ENCODE measurements at places on chromosomes 13 and 19. TPM values are rescaled to one million over a fixed set of nuclear protein-coding genes. Genes with fewer than 3 reads are reported as not detected.

RFXAP gene
- polyA plus RNA-seq = 13.4 TPM

ZIC2 gene
- 0.29 TPM for polyA plus RNA-seq

DNA sequence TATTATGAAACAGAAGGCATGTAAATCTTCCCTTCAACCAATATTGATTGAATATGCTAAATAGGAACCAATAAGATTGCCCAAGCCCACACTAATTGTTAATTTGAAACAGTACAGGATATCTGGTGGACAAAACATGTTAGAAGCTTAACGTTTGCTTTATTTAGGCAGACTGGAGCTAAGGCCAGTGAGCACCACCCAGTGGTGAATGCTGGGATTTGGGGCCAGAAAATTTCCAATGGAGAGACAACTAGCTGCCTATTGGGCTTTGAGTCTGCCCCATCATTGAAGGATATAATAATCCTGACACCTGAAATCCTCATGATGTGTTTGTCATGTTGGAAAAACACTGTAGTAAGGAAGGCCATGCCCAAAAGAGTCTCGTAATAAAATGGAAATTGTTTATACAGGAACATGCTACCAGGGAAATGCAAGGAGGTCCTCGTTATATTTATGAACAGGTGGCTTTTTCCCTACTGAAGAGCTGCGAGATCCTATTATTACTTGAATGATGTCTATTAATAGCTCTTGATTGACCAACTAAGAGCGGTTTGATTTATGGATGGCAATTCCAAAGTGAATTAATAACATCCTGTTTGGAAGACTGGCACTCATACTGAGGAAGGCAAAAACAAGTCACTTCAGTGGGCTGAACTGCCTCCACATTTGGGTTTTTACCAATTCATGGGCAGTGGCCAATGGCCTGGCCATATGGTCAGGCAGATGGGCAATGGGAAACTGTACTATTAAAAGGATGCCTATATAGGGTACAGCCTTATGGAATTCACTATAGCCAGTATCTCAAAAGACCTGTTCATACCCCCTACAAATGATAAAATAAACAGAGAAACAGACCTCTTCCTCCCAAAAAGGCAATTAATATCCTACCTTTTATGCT, 8.7 kb downstream of the SIGLECL1 start:
- peak; percentile 34 for DNase-seq

DNA sequence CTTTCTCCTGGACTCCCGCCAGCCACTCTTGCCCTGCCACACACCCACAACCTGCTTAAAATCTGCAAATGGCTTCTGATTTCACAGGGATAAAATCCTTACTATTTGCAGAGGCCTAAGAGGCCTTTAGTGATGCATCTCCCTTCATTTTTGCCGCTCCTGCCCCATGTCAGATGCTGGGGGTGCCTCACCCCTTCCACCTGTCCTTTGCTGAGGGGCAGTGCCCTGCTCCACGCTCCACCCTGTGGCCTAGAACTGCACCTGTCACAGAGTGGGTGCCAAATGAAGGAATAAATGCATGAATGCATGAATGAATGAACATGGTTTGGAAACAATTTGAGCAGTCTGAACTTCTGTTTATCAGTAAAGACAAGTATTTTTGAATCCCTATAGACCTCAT, 34.1 kb upstream of the UQCRFS1 start:
- no peak for DNase-seq

MAG gene
- 5.3 TPM for polyA plus RNA-seq

DNA sequence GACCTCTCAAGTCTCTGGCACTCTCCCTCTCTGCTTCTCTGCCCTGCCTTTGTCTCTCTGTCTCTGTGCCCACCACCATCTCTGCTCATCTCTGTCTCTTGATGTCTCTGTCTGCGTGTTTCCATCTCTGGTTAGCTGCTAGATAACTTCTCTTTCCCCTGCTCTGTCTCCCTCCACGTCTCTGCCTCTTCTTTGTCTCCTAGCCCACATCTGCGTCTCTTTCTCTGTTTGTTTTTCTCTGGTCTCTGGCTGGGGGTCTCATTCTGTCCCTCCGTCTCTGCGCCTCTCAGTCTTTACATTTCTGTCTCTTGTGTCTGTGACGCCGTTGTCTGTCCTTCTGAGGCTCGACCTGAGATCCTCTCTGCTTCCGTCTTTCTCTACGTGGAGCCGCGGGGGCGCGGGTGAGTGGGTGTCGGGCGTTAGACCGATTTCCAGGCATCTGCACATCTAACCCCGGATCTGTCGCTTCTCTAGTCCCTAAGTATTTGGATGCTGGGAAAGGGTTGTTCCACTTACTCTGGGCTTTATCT, 386 bp downstream of the GIPR start:
- no peak for DNase-seq

KCNRG gene
- polyA plus RNA-seq = 3.0 TPM

DNA sequence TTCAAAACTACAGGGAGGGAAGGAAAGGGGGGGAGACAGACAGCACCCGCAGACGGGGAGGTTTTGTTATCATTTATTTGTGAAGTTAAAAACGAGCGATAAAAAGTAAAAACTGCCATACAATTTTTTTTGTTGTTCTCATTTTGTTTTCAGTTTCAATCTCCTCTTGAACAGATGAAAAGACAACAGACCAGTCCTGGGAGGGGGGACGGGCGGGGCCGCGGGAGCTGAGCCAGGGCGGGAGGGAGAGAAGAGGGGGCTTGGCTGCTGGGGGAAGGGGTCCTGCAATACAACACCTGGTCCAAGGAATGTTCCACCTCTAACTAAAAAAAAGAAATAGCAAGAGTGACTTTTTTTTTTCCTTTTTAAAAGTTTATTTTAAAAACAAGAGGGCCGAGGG, 11.3 kb downstream of the KHSRP start:
- DNase-seq = no peak

GRCh38 chr19:3335431-3336350, 30.7 kb upstream of the NFIC start:
- DNase-seq = no peak

ZNF583 gene
- 9.6 TPM for polyA plus RNA-seq

DNA sequence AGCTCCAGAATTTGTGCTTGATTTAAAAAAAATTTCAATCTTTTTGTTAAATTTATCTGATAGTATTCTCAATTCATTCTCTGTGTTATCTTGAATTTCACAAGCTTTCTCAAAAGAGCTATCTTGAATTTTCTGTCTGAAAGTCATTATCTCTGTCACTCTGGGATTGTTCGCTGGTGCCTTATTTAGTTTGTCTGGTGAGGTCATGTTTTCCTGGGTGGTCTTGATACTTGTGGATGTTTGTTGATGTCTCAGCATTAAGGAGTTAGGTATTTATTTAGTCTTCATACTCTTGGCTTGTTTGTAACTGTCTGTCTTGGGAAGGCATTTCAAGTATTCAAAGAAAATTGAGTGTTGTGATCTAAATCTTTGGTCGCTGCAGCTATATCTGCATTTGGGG, 106.3 kb downstream of the TNFSF13B start:
- DNase-seq = no peak

GRCh38 chr13:67860315-67860714, 630.2 kb upstream of the PCDH9 start:
- no peak for DNase-seq

DNA sequence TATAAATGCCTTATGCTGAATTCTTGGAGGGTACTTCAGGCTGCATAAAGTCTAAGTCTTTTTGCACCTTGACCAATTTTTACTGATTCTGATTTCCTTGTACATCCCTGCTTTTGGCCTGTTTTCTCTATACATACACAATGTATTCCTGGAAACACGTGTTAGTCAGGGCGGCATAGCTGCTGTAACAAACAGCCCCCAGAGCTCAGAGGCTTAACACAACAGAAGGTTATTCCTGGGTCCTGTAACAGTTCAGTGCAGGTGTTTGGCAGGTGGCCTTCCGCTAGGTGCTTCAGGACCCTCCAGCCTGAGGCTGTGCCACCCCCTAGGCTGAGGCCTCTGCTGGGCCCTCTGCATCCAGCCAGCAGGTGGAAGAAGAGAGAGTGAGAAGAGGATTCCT, 82.9 kb downstream of the ZAR1L start:
- DNase-seq = no peak

DLL3 gene
- polyA plus RNA-seq = 0.96 TPM

- DNase-seq = no peak
Observed at GRCh38 chr13:55069746-55070145, 2041.1 kb downstream of the OLFM4 start.

DNA sequence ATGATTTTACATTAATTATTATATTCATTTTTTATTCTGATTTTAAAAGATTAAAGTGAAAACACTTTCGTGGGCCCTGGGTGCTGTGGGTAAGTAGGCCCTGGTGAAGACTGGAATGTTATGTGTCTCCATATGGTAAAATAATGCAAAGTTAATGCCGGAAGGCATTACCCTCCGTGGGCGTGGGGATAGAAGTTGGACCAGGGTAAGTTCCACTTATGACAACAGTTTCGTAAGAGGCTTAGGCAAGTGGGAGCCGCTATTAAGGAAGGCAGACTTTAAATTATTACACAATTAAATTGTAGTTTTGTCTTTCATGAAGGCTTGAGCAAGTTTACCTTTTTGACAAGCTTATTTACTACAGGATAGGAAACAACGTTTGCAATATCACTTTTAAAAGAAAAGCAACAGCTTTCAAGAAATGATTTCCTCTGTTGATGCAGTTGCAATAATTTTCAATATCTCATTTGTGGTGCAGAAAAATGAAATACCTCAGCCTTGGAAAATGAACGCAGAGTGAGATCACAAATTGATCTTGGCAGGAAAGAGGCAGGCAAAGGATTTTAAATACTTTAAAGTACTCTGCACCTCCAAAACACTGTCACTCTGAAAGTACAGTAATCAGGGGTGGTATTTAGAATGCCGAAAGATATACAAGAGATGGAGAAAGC, 310.6 kb downstream of the DCT start:
- no peak for DNase-seq

DNA sequence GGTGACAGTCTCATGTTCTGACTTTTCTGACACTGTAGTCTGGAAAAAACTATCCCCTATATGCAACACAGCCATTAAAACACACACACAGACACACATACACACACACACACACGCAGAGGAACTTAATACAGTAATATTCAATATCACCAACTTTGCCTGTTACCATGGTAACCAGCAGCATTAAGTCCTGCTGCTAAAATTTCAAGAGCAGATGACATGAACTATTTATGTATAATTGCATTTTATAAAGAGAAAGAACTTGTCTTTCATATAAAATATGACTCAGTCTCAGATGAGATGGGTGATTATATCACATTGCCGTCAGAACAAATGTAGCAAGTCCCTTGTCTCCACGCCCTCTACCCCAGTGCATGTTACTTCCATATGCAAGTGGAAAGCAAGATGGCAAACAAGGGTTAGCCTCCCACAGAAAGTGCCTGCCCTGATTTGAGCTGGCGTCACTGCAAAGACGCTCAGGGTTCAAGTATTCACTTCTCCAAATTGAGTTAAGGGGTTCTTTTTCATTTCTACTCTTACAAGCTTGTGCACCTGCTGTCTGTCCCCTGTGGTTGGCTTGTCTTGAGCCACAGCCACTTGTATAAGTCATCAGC, 576.8 kb downstream of the UQCRFS1 start:
- DNase-seq = no peak

DNA sequence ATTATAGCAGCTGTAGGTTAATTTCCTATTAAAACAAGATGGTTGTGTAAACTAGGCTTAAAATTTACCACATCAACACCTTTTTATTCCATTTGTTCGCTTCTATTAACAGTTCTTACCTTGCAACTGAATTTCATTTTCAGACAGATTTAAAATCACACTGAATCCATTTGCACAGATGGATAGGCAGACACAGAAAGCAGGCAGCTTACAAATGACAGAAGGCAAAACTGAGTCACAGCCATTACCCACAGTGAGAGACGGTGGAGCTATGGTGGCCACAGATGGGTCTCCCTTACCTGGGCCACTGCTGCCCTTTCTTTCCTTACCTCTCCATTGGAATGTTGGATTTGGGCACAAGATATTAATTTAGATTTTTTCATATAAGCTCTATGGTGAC, 1567.8 kb upstream of the SLC10A2 start:
- no peak for DNase-seq

ERVV-1 gene
- not detected for polyA plus RNA-seq

ZIC5 gene
- polyA plus RNA-seq = 0.06 TPM

- DNase-seq = no peak
Observed at GRCh38 chr13:110894086-110894485, 20.8 kb downstream of the ANKRD10 start.

MICOS13 gene
- 58.5 TPM for polyA plus RNA-seq

PPP1R37 gene
- 37.5 TPM for polyA plus RNA-seq

EFNA2 gene
- 2.2 TPM for polyA plus RNA-seq

ZNF845 gene
- 9.8 TPM for polyA plus RNA-seq

HSH2D gene
- 0.28 TPM for polyA plus RNA-seq

DNA sequence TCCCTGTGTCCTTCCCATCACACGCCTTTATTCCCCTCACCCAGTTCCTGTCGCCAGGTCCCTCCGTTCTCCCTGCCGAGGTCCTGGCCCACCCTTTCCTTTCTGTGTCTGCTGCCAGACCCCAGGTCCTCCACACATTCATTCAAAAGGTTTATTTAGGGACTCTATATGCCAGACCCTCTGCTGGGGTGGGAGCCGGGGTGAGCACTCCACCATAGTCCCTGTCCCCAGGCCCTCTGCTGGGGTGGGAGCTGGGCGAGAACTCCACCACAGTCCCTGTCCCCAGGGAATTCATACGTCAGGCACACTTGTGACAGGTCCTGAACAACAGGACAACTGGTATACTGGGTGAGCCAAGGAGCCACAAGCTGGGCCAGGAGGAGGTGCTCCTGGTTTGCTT, 34.4 kb upstream of the TUBGCP3 start:
- no peak for DNase-seq

DNA sequence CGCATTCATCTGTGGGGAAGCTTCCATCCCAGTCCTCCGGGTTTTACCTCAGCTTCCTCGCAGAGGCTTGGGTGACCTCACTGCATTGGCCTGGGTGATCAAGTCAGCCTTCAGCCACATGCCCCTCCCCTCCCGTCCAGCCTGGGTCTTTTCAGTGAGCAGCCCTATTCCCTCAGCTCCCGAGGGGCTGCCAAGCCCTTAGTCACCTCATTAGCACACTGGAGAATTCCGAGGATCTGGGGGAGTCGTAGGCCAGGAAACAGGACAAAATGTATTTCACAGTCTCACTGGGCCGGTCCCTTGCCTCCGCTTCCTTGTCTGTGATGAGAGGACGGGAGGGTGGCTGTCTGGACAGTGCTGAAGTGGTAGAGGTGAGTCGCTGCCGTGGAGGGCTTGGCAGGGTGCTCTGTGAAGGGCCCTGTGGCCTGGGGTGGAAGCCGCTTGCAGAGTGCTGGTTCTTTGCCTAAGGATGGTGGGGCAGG, 19.9 kb downstream of the KDM4B start:
- no peak for DNase-seq

GRCh38 chr19:6228551-6229215, 51.1 kb downstream of the MLLT1 start:
- DNase-seq = no peak

IRGC gene
- not detected for polyA plus RNA-seq

- DNase-seq = peak; percentile 61
Observed at GRCh38 chr13:25848812-25849745, 202.7 kb downstream of the SHISA2 start.

GRCh38 chr19:38654628-38655055, 7.2 kb downstream of the ACTN4 start:
- DNase-seq = no peak
